ENCODE measurements at places on chromosomes 4 and X. TPM values are rescaled to one million over a fixed set of nuclear protein-coding genes. Genes with fewer than 3 reads are reported as not detected.

DNA sequence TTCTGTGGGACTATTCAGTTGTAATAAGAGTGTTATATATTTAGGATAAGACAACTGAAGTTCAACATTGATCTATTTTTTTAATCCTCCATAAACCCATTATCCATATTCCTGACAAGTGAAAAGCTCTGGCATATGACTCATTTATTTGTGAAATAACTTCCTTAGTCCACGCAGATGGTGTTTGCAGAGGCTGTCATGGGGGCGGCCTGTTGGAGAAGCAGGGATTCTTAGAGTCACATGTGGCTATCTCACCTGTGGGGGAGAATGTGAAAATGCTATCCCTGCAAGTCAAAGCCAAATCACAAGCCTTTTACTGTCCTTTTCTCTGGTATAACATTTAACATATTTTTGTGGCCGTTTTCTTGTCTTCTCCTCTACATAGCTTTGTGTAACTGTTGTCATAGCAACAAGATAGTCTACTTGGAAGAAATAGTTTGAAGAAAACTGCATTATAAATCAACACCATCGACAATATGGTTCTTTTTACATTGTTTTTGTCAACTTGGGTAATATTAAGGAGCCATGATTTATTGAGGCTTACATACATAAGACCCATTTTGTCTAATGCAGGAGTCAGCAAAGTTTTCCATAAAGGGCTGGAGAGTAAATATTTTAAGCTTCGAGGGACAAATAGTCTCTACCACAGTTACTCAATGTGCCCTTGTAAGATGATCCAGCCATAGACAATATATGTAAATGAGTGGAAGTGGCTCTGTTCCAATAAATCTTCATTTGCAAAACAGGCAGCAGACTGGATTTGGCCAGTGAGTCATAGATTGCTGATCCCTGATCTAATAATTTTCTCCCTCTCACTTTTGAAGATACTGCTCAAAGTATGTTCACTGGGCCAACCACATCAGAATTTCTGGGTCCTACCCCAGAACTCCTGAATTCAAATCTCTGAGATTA, 395.0 kb downstream of the DTHD1 start:
- DNase-seq: no peak

DNA sequence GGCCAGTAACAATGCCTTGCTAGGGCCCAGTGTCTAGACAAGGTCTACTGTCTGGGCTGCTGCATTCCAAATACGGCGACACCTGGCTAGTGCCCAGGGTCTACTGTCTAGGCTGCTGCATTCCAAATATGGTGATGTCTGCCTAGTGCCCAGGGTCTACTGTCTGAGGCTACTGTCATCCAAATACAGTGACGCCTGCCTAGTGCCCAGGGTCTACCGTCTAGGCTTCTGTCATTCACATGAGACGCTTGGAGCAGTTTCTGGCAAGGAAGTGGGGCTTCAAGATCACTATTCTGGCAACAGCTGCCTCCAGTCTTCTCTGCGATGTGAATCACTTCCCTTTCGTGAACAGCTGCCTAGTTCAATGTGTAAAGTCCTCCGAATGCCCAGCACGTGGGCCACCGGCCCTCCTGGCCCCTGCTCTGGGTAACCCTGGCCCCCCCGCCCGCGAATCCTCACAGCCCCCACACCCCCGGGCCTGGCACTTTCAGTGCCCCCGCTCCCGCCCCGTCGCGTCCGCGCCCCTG, 12.7 kb downstream of the ACOX3 start:
- no peak for DNase-seq

Gene TAF7L
- not detected for total RNA-seq

DNA sequence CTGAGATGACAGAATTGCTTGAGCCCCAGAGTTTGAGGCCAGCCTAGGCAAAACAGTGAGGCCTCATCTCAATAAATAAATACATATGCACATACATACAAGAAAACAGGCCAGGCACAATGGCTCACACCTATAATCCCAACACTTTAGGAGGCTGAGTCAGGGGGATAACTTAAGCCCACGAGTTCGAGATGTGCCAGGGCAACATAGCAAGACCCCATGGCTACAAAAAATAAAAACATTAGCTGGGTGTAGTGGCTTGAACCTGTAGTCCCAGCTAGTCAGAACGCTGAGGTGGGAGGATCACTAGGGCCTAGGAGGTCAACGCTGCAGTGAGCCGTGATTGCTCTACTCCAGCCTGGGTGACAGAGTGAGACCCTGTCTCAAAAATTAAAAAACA, 51.6 kb upstream of the NEUROG2 start:
- no peak for DNase-seq

Gene HHIP
- 0.09 TPM for total RNA-seq

Gene RTL5
- total RNA-seq: 0.37 TPM

- no peak for DNase-seq
Observed at GRCh38 chr4:98406819-98407218, 145.6 kb downstream of the RAP1GDS1 start.

GRCh38 chrX:136310411-136310810, 9.6 kb downstream of the ADGRG4 start:
- DNase-seq: no peak
